ENCODE measurements at places on chromosomes 7 and 10.

DNA sequence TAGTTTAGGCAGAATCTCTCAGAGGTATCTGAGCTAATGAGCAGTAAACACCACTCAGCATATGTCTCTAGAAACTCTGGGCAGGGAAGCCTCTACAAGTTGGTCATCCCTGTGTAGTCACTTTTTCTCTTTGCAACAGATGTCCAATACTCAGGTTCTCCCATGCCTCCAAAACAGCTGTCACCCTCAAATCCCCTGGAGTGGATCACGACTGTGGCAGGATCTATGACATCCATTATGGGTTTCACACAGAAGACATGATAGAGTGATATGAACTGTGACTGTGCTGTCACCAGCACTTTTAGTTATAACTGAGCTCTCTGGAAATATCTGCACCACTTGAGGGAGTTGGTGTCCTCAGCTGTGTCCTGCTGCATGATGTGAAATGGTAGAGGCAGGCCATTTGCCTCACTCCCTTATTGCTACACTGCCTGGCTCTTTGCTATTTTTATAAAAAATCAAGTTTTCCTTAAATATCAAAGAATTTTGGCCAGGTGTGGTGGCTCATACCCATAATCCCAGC lies 24.1 kb upstream of the ZNRF2 start:
- H3K4me3 ChIP-seq, result no peak overlapping the region
- DNase-seq, result no peak
- no peak overlapping the region for H3K27ac ChIP-seq
- H3K27me3 ChIP-seq, result no peaks in the 10 kb centered on the region
- no peaks in the 10 kb centered on the region for H3K36me3 ChIP-seq

- H3K36me3 ChIP-seq, result peaks cover 15% of the 10 kb centered on the region
- no peak overlapping the region for H3K27ac ChIP-seq
- no peak overlapping the region for H3K4me3 ChIP-seq
- no peaks in the 10 kb centered on the region for H3K27me3 ChIP-seq
- no peak for DNase-seq
- H3K4me1 ChIP-seq, result peaks cover 23% of the 10 kb centered on the region
Measured at GRCh38 chr7:114976666-114977065, 54.8 kb downstream of the MDFIC start.

DNA sequence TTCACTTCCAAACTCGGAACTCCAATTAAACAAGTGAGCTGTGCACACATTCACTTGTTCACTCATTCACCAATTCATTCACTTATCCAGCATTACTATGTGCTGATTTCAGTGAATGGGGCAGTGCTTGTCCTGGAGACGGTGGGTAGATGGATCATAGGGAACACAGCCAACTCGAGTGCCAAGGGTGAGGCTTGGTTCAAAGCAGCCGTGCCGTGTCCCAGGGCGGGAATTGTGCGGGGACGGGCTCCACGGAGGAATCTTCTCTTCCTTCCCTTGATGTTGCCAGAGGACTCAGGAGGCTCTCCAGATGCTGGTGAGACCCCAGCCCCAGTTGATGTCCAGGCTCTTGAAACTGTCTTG lies 2.9 kb downstream of the SH2D4B start:
- H3K4me1 ChIP-seq, result peaks cover 33% of the 10 kb centered on the region
- no peaks in the 10 kb centered on the region for H3K27me3 ChIP-seq
- H3K27ac ChIP-seq, result peak overlapping the region; percentile 61
- no peak for DNase-seq
- peak overlapping the region; percentile 28 for H3K4me3 ChIP-seq

DNA sequence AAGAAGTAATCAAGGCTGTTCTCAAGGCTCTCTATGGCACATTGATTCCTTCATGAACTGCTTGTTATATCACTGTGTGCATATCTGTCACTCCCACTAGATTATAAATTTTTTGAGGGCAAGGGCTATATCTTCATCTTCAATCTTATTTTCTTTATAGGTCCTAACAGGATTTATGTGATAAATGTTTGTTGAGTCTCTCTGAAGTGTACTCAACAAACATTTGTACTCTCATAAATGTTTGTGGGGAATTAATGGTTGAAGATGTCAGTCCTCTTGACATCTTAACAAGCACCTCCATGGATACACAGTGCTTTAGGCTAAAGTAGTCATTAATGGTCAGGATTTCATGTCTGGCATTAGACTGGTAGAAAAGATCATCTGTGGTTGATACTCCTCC lies 143.2 kb downstream of the RNLS start:
- DNase-seq, result no peak
- H3K27ac ChIP-seq, result no peak overlapping the region
- H3K4me1 ChIP-seq, result no peaks in the 10 kb centered on the region
- H3K36me3 ChIP-seq, result no peaks in the 10 kb centered on the region

DNA sequence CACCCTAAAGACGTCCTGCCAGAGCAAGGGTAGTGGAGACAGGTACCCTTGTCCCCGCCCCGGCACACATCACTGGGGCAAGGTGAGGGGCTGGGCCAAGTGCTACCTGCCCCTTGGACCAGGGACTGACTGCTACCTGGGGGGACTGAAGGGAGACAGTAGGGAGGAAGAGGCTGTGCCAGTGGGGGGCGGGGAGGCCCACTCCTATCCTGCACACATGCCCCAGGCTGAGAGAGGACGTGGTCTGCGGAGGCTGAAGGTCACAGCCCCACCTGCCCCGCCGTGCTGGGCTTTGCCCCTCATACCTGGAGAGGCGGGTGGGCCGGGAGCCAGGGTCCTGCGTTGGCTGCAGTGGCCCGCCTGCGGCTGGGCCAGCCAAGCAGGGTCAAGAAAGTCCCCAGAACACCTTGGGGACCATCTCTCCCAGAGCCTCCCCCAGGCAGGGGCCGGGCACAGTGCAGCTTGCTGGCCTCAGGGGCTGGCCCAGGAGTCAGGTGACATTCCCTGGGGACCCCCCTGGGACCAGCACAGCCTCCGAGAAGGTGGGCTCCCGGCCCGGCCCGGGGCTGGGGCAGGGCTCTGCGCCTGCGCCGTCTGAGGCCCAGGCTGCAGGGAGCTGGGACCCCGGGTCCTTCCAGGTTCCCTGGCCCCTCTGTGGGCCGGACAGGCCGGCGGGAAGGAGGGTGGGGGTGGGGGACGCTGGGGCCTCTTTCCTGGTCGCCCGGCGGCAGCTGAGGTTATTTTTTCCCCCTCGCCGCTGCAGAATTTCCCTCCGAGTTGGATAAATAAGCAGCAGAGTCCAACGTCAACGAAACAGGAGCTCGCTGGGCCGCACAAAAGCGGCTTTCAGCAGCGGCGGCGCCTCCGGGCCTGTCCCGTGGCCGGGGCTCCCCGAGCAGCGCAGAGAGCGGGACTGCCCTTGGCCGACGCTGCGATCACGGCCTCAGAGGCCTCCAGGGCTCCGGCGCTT lies 9.8 kb upstream of the FZD9 start:
- H3K27ac ChIP-seq, result no peak overlapping the region
- no peaks in the 10 kb centered on the region for H3K4me1 ChIP-seq
- H3K36me3 ChIP-seq, result no peaks in the 10 kb centered on the region
- no peak for DNase-seq
- H3K4me3 ChIP-seq, result no peak overlapping the region
- no peaks in the 10 kb centered on the region for H3K27me3 ChIP-seq

- DNase-seq, result no peak
- no peak overlapping the region for H3K4me3 ChIP-seq
- no peak overlapping the region for H3K27ac ChIP-seq
Measured at GRCh38 chr7:129898502-129899160, 54.1 kb downstream of the UBE2H start.

DNA sequence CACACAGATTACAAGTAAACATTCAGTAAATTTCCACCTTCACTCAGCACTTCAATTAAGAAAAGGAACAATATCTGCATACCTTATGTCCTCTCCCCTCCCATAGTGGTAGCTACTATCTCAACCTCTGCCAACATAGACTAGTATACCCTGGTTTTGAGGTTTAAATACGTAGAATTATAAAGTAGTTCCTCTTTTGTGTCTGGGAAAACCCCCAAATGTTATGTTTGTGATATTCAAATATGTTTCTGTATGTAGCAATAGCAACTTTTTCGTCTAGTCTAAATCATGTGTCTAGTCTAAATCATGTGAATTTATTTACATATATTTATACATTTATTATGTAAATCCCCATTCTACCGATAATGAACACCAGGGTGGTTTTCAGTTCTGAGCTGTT lies 13.2 kb upstream of the CAMK2B start:
- no peaks in the 10 kb centered on the region for H3K36me3 ChIP-seq
- peak; percentile 85 for DNase-seq
- no peak overlapping the region for H3K4me3 ChIP-seq
- no peak overlapping the region for H3K27ac ChIP-seq
- no peaks in the 10 kb centered on the region for H3K27me3 ChIP-seq

GRCh38 chr10:117417196-117417595 lies 42.0 kb upstream of the PDZD8 start:
- no peaks in the 10 kb centered on the region for H3K4me1 ChIP-seq
- no peaks in the 10 kb centered on the region for H3K27me3 ChIP-seq
- H3K4me3 ChIP-seq, result no peak overlapping the region
- no peak overlapping the region for H3K27ac ChIP-seq
- H3K36me3 ChIP-seq, result no peaks in the 10 kb centered on the region
